Heart right ventricle (tissue), 16 donors: ENCODE measurements at places on chromosomes 13 and 19. TPM values are rescaled to one million over a fixed set of nuclear protein-coding genes. Genes with fewer than 3 reads are reported as not detected.

SBSN gene
- total RNA-seq, result not detected

KLK4 gene
- total RNA-seq, result not detected

TMEM190 gene
- not detected for total RNA-seq

PLK5 gene
- total RNA-seq, result not detected

DNA sequence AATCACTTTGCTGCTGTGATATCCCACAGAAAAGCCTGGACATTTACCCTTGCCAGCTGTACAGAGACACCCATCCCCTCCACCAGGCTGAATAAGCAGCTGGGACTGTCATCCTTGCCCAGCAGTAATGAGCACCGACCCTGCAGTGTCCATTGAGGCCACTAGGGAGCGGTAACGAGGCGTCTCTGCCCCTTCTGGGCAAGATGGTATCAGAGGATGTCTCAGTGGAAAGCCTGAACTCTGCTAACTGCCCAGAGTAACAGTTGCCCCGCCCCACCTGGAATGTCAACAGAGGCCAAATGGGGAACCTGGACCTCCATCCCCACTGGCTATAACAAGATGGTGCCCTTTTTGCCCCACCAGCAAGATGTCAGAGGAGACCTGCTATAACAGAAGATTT, 22.8 kb upstream of the CEACAM20 start:
- H3K4me3 ChIP-seq, result no peak overlapping the region
- H3K27me3 ChIP-seq, result no peaks in the 10 kb centered on the region
- H3K36me3 ChIP-seq, result no peaks in the 10 kb centered on the region
- peak; percentile 17 for DNase-seq

- no peak overlapping the region for H3K27ac ChIP-seq
- H3K27me3 ChIP-seq, result no peaks in the 10 kb centered on the region
- peaks cover 29% of the 10 kb centered on the region for H3K4me1 ChIP-seq
- peaks cover 56% of the 10 kb centered on the region for H3K36me3 ChIP-seq
- H3K4me3 ChIP-seq, result no peak overlapping the region
Observed at GRCh38 chr19:15365264-15365663, 14.3 kb downstream of the AKAP8 start.

- H3K36me3 ChIP-seq, result no peaks in the 10 kb centered on the region
- H3K4me3 ChIP-seq, result peak overlapping the region; percentile 21
- DNase-seq, result no peak
- H3K27me3 ChIP-seq, result no peaks in the 10 kb centered on the region
- no peak overlapping the region for H3K27ac ChIP-seq
- peaks cover 45% of the 10 kb centered on the region for H3K4me1 ChIP-seq
Observed at GRCh38 chr13:75326173-75327134, 155.5 kb downstream of the TBC1D4 start.

- no peak for DNase-seq
- no peaks in the 10 kb centered on the region for H3K27me3 ChIP-seq
- no peaks in the 10 kb centered on the region for H3K36me3 ChIP-seq
Observed at GRCh38 chr13:95212983-95213850, 88.0 kb downstream of the ABCC4 start.

DNA sequence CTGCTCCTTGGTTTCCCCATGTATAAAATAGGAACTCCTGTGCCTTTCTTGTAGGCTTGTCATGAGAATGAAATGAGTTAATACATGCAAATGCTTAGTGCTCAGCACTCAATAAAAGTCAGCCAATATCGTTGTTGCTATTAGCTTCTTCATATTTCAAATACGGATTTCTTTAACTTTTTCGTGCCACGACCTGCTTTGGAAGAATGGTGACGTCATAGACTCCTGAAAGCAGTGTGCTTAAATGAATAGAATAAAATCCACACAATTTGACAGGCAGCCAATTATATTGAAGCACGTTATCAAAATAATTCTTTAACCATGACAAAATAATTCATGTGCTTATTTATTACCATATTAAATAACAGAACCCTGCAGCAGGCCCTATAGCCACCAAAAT, 26.6 kb upstream of the CDC16 start:
- H3K27me3 ChIP-seq, result peaks cover 10% of the 10 kb centered on the region
- no peaks in the 10 kb centered on the region for H3K4me1 ChIP-seq
- no peak for DNase-seq
- H3K4me3 ChIP-seq, result no peak overlapping the region
- no peaks in the 10 kb centered on the region for H3K36me3 ChIP-seq

DNA sequence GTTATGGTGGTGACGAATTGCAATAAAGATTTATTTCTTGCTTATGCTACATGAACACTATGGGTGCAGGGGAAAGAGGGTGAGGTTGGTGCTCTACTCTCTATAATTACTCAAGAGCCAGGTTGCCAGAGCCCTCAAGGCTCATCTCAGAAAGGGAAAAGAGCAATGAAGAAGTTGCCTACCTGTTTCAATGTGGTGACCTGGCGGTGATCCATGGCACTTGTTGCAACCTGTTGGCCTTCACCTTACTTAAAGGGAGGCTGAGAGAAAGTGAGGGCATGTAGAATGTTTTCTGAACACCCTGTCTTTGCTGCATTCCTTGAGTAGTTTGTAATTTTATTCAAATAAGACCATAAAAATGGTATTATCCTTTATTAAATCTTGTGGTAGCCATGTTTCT, 394.4 kb downstream of the GPC6 start:
- H3K27me3 ChIP-seq, result no peaks in the 10 kb centered on the region
- H3K4me1 ChIP-seq, result no peaks in the 10 kb centered on the region
- H3K36me3 ChIP-seq, result no peaks in the 10 kb centered on the region
- no peak overlapping the region for H3K4me3 ChIP-seq
- H3K27ac ChIP-seq, result no peak overlapping the region

- no peaks in the 10 kb centered on the region for H3K36me3 ChIP-seq
- no peak for DNase-seq
- no peaks in the 10 kb centered on the region for H3K27me3 ChIP-seq
- no peak overlapping the region for H3K4me3 ChIP-seq
Observed at GRCh38 chr13:74978591-74978990, 503.4 kb downstream of the TBC1D4 start.

DNA sequence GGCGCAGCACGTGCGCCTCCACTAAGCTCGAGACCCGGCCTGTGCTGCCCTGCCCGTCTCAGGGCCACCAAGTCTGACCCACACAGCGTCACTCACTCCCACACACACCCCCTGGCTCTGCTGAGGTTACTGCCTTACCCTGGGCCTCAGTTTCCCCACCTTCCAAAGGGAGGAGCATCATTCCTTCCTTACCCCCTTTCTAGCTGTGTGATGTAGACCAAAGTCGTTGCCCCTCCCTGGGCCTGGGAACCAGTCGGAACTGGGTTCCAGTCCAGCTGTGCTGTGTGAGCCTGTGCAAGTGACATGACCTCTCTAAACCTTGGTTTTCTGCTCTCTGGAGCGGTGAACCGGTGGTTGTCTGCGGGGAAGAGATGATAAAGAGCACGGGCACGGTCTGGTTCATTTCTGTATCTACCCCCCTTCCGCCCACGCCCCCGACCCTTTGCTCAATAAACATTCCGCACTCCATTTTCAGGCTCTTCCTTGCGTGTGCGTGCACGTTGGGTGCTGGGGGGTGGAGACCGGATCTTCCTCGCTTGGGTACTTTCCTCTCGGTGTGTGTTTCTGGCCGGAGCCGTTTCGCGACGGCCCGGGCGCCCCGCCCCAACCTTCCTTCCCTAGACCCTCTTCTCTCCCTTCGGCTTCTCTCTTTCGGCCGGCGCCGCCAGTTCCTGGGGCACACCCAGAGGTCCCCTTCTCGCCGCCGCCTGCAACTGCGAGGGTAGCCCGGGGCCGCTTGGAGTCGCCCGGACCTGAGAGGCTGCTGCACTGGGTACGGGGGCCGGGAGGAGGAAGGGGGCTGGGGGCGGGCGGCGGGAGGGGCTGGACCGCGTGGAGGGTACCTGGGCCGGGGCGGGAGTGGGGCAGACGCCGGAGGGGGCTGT, at the start of gene ZNF581:
ZNF581 (plus strand) TSS at position 647 of the 884 bp plus-strand sequence. CDS start 923 bp downstream, outside the sequence.
- DNase-seq, result peak; percentile 73
- H3K36me3 ChIP-seq, result peaks cover 19% of the 10 kb centered on the region
- H3K4me3 ChIP-seq, result peak within 1 kb of the TSS; percentile 82
- H3K4me1 ChIP-seq, result peaks cover 50% of the 10 kb centered on the region

DNA sequence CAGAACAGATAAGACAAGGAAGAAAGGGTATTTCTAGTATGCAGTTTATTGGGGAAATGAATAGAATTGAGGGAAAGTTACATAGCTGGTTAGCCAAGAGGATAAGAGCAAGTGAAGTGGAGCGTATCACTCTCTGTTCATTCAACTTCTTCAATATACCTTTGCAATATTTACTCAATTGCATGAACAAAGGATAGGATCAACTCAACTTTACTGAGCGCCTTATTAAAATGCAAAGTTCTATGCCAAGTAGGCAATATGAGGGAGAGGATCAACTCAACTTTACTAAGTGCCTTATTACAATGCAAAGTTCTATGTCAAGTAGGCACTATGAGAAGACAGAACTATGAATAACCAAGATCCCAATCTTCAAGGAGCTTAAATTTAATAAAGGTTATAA, 43.9 kb downstream of the ZC3H13 start:
- no peak for DNase-seq
- H3K27ac ChIP-seq, result no peak overlapping the region
- no peaks in the 10 kb centered on the region for H3K4me1 ChIP-seq
- no peak overlapping the region for H3K4me3 ChIP-seq

- DNase-seq, result no peak
- no peaks in the 10 kb centered on the region for H3K27me3 ChIP-seq
- H3K36me3 ChIP-seq, result no peaks in the 10 kb centered on the region
- no peaks in the 10 kb centered on the region for H3K4me1 ChIP-seq
Observed at GRCh38 chr13:67238277-67238859, 8.2 kb upstream of the PCDH9 start.

- no peak for DNase-seq
- H3K27ac ChIP-seq, result peak overlapping the region; percentile 44
- no peaks in the 10 kb centered on the region for H3K36me3 ChIP-seq
- no peak overlapping the region for H3K4me3 ChIP-seq
Observed at GRCh38 chr13:39385154-39385553, 217.8 kb downstream of the LHFPL6 start.

DNA sequence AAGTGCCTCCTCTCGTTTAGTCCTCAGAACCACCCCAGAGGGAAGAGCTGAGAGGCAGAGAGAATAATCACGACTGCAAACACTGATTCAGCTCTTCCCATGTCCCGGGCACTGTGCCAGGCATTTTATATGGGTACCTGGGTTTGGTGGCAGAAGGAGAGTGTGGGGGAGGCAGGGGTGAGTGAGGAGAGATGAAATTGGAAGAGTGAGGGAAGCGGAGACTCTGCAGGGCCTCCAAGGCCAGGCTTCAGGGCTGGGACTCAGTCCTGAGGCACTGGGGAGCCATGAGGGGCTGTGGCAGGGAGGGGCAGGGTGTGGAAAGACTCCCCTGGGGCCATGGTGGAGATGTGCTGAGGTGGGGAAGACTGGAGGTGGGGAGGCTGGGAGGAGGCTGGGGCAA, 8.7 kb downstream of the SYNGR4 start:
- no peaks in the 10 kb centered on the region for H3K4me1 ChIP-seq
- H3K27me3 ChIP-seq, result no peaks in the 10 kb centered on the region
- no peak overlapping the region for H3K4me3 ChIP-seq

GRCh38 chr19:41552558-41552957, 23.4 kb upstream of the CEACAM21 start:
- H3K36me3 ChIP-seq, result no peaks in the 10 kb centered on the region
- peaks cover 6% of the 10 kb centered on the region for H3K27me3 ChIP-seq
- H3K27ac ChIP-seq, result peak overlapping the region; percentile 16

- no peaks in the 10 kb centered on the region for H3K27me3 ChIP-seq
- peaks cover 18% of the 10 kb centered on the region for H3K4me1 ChIP-seq
- H3K27ac ChIP-seq, result no peak overlapping the region
- DNase-seq, result no peak
- H3K4me3 ChIP-seq, result no peak overlapping the region
Observed at GRCh38 chr13:32047088-32047487, 15.5 kb downstream of the FRY start.

DNA sequence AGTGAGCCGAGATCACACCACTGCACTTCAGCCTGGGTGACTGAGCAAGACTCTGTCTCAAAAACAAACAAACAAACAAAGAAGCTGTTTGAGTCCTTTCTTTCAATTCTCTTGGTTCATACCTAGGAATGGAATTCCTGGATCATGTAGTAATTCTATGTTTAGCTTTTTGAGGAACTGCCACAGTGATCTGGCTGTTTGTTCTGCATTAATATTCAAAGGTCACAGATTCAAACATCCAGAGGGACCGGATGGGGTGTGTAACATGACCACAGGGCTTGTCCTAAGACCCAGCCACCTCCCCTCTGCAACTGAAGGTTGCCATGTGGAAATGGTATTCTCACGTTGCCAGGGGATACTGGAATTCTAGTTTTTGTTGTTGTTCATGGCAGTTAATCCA, 10.2 kb downstream of the COLGALT1 start:
- no peak for DNase-seq
- peaks cover 12% of the 10 kb centered on the region for H3K4me1 ChIP-seq
- H3K27ac ChIP-seq, result peak overlapping the region; percentile 45
- peaks cover 36% of the 10 kb centered on the region for H3K36me3 ChIP-seq
- no peak overlapping the region for H3K4me3 ChIP-seq

- H3K36me3 ChIP-seq, result peaks cover 99% of the 10 kb centered on the region
- peak overlapping the region; percentile 2 for H3K4me3 ChIP-seq
- DNase-seq, result peak; percentile 87
- no peaks in the 10 kb centered on the region for H3K27me3 ChIP-seq
- H3K27ac ChIP-seq, result peak overlapping the region; percentile 91
Observed at GRCh38 chr19:11203194-11204075, 6.1 kb upstream of the KANK2 start.

DNA sequence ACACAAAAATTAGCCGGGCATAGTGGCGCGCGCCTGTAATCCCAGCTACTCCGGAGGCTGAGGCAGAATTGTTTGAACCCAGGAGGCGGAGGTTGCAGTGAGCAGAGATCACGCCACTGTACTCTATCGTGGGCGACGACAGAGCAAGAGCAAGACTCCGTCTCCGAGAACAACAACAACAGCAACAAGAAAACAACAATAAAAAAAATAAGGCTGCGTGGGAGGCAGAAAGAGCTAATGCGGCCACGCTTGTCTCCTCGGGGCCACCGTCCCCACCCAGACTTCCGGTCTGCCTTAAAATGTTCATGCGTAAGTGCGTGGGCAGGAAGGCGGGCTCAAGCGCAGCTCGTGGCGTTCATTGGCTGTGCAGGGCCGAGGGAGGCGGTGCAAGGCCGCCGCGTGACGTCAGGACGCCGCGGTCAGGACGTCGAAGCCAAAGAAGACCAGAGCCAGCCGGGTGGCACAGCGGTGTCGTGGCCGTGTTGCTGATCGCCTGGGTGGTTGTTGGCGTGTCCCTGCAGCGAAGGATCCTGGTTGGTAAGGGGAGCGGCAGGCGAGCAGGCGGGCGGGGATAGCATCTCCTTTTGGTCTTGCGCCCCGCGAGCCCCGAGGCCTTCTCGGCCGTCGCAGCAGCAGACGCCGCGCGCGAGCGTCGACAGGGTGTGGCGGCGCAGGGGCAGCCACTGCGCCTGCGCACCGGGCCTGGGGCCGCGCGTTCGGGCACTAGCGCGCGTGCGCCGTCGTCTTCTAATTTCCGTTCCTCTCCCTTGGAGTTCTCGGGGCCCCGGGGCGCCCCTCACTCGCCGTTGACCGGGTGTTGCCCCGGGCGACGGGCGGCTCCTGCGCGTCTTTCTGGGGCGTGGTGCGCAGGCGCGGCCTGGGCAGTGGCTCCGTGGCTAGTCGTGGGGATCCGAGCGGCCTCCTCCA, at the start of gene LENG8:
LENG8 (plus strand) TSS at position 426 of the 927 bp plus-strand sequence. CDS start 2,146 bp downstream, outside the sequence.
- H3K4me1 ChIP-seq, result peaks cover 43% of the 10 kb centered on the region
- H3K27ac ChIP-seq, result peak within 1 kb of the TSS; percentile 92
- no peaks in the 10 kb centered on the region for H3K27me3 ChIP-seq
- peak; percentile 97 for DNase-seq
